ENCODE measurements at places on chromosomes 2 and 18.
A peak's percentile ranks its signal among the peaks of the same experiment; 100 is the strongest.

DNA sequence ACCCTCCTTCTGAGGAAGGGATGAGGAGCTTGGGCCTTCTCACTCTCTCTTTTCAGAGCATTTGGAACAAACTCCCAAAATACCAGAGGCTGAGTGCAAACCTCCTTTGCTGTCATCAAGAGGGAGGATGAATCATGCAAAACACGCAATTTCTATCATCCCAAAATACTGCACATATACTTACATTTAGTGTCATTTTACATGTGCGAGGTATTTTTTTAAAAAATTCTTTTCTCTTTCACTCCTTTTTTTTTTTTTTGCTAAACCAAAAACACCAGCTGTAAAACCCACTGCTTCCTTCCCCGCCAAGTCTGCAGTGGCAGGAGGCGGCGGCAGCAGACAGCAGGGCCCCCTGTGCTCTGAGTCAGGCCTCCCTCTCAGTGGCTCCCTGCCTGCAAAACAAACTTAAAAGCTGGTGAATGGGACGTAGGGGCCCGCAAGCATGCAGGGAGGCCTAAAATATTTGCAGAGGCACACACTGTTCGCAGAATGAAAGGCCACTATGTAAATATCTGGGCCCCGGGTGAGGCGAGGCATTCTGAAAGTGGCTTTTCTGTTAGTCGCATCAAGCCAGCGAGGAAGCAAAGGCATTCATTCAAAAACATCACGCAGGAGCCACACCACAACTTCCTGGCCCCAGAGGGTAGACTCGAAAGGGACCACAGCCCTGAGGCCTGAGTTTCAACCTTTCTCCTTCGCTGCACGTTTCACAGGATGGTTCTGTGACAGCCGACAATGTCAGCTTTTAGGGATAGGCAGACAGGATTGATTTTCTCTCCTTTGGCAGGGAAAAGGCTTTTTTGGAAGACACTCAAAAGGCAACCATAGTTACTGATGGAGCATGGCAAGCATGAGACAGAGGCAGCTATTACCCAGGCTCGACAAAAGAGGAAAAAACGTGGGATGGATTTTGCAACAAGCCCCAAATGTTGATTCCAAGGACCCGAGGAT lies 73.4 kb downstream of the ACTR2 start:
- peak; percentile 50 for DNase-seq

DNA sequence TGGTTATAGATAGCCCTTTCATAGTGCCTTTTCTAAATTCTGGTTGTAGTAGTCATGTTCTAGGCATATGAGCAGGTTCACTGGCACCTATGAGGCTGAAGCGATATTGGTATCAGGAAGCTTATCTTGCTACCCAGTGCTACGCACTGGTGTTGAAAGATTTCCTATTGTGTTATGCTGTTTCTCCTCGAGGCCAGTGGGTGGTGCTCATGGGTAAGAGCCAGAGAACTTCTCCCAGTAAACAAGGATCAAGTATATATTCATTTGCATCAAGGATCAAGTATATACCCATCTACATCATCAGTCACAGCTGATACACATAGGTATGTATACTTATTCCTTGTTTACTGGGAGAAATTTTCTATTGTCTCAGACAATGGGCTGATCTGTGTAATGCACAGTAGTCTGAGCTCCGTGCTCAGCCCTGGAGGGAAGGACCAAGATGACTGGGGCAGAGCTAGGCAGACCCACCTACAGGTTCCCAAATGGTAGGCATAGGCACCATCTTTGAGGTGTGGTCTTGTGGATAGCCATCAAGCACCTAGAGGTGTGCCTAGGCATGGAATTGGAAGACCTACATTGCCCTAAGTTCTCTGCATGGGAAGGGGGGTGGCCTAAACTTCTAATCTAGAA lies 101.2 kb upstream of the GALNT13 start:
- DNase-seq = no peak

DNA sequence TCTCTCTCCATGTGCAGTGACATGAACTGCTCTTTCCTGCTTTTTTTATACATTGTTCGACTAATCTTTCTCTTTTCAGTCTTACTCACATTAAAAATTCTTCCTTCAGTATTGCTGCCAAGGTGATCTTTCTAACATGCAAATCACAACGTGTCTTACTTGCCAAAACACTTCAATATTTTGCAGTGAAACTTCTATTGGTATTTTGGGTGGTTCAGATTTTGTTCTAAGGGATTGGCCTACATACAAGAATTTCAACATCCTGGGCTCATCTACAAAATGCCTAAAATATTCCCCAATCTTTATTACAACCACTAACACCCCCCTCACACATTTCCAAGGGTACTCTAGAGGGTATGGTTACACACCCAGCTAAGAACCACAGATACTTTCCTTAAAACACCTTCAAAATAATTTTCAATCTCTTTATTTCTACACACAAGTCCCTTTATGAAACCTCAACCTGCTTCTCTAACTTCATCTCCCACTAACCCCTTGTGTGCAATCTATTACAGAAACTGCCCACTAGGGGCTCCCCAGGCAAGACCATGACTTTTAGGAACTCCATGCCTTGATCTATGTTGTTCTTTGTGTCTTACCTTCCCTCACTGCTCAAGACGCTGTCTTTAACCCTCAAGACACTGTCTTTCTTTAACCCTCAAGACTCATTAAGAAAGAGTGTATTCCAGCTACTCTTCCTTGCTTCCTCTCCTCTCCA lies 50.9 kb downstream of the COL3A1 start:
- no peak for DNase-seq

GRCh38 chr2:106185475-106186184 lies 8.5 kb downstream of the UXS1 start:
- DNase-seq = no peak

DNA sequence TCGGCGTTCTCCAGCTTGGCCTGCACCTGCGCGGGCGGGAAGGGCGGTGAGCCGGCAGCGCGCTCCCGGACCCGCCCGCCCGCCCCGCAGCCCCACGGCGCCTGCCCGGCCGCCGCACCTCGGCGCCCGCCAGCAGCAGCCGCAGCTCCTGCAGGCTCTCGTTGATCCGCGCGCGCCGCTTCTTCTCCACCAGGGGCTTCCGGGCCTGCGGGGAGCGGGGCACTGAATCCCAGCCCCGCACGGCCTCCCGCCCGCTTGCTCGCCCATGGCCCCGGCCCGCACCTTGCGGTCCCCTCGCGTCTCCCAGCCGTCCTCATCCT lies 335 bp downstream of the HES6 start:
- no peak for DNase-seq

GRCh38 chr2:210633699-210634098 lies 77.3 kb downstream of the CPS1 start:
- DNase-seq = no peak

- no peak for DNase-seq
These were observed 98.1 kb upstream of the SCG2 start for GRCh38 chr2:223700221-223700620.

GRCh38 chr2:69026026-69026425 lies 13.0 kb downstream of the ANTXR1 start:
- no peak for DNase-seq

- DNase-seq = no peak
These were observed 1.2 kb downstream of the SFT2D3 start for GRCh38 chr2:127702395-127703009.

DNA sequence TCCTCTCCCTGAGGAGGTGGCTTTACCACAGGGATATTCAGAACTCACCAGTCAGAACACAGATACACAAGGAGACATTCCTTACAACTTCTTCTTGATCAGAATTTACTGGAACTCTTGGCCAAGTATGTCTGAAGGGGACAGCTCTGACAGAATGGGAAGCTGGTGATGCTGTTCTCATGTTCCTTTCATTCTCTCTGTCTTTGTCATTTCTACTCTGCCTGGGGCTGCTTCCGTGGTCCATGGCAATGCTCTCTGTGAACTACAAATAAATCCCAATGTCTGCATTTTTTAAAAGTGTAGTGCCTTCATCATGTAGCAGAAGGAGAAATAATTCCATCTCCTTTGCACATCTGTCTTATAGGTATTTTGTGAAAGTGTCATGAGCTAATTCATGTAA lies 730.3 kb downstream of the CNTNAP5 start:
- DNase-seq = no peak

GRCh38 chr18:12571630-12572029 lies 86.3 kb downstream of the SPIRE1 start:
- no peak for DNase-seq

DNA sequence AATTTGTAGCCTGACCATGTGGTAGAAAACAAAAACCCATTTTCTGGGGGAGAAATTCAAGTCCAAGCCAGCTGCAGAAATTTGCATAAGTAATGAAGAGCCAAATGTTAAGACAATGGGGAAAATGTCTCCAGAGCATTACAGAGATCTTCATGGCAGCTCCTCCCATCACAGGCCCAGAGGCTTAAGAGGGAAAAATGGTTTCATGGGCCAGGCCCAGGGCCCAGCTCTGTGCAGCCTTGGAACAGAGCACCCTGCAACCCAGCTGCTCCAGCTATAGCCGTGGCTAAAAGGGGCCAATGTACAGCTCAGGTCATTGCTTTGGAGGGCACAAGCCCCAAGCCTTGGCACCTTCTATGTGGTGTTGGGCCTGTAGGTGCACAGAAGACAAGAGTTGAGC lies 69.1 kb upstream of the TSPYL6 start:
- no peak for DNase-seq

DNA sequence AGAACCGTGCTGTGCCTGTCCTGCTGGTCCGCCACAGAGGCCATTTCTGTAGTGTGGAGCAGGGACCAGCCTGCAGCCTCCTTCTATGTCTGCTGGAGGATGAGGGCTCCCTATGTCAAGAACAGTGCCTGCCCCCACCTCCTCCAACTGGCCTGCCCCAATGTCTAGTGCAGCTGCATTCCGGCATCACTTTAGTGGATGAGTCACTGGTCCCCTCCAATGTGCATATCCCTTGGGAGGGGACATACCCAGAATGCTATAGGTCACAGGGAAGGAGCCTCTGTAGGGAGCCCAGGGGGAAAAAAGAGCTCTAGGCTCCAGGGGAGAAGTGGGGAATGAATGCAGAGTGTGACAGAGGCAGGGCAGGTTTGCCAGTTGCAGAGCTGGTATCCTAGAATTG lies 219.6 kb downstream of the CELF4 start:
- no peak for DNase-seq

DNA sequence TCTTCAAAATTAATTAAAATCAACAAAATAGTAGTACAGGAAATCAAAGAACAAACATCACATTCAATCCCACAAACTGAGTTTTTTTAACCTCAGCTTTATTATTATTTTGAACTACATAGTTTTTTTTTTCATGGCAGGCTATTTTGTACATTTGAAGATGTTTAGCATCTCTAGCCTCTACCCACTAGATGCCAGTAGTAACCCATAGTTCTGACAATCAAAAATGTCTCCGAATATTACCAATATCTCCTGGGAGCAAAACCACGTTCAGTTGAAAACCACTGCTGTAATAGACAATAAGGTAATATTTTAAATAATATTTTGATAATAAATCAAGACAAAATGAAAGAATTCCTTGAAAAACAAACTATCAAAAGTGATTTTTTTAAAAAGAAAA lies 702.6 kb upstream of the LRRTM1 start:
- DNase-seq = no peak

GRCh38 chr2:131036696-131037397 lies 56.4 kb downstream of the FAM168B start:
- DNase-seq = no peak

GRCh38 chr2:127626175-127626574 lies 19.8 kb upstream of the GPR17 start:
- no peak for DNase-seq

- no peak for DNase-seq
These were observed 680.9 kb downstream of the IRS1 start for GRCh38 chr2:226118471-226119429.

DNA sequence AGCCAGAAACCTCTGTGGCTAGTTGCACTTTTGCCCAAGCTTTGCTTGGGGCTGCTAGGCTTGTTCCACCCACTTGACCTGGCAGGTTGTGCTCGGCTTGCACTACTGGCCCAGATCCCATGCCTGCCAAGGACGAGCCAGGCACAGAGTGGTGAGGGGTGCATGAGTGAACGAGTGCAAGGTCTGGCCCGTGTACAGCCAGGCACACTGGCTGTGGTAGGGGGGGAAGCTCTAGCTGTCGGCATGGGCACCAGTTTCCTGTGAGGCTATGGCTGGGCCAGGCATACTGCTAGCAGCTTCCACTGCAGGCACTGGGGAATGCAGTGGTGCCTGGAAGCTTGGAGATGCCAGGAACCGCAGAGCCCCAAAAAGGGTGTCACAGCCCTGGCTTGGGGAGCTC lies 210.4 kb downstream of the AKAIN1 start:
- no peak for DNase-seq

DNA sequence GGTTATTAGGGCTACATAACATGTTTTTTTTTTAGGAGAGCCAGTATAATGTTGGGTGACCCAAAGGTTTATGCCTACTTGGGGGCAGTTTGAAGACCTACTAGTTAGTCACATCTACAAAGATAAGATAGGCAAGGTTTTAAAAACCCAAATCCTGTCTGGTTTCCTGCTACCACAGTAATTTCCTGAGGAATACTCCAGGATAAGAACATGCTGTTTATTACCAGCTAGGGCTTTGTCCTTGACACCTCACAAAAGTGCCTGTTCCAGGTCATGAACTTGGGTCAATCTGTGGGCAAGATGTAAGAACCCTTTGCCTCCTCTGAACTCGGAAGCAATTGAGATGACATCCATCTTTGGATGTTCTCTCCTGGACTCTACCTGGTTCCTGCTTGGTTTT lies 38.2 kb downstream of the CDC42EP3 start:
- DNase-seq = no peak

DNA sequence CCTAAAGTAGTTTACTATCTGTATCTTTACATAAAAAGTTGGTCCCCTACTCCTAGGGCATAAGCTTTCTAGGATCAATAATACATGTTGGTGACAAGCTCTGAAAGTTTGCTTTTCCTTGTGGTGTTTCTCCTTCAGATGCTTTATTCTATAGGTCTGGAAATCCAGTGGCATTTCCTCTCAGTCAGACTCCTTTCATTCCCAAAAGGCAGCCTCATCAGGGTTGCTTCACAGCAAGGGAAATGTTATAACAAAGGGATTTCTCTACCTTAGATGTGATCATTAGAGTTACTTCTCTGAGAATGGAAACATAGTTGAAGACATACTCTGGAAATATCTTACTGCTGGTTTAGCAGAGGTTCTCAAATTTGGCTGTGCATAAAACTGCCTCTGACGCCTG lies 1072.4 kb upstream of the ZEB2 start:
- DNase-seq = no peak

DNA sequence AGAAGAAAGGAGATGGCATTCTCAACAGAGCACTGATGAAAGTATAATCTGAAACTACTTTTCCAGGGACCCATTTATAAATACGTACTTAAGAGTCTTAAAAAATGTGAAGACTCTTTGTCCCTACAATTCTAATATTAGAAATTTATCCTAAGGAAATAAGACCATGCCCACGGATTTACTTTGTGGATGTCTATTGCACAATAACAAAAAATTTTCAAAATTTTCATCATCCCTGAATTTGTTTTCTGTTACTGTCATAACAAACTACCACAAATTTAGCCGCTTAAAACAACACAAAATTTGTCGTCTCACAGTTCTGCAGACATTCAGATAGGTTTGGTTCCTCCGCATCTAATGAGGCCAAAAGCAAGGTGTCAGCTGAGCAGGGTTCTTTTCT lies 182.3 kb upstream of the SMAD7 start:
- DNase-seq = no peak

- DNase-seq = no peak
These were observed 72.8 kb upstream of the TAF1B start for GRCh38 chr2:9770308-9771100.
